Ascending aorta (tissue), 2 donors: ENCODE measurements at places on chromosomes 12 and 14. TPM values are rescaled to one million over a fixed set of nuclear protein-coding genes. Genes with fewer than 3 reads are reported as not detected.

FOXN4 gene
- total RNA-seq, result not detected

- H3K27me3 ChIP-seq, result no peaks in the 10 kb centered on the region
- no peaks in the 10 kb centered on the region for H3K36me3 ChIP-seq
- H3K4me3 ChIP-seq, result no peak overlapping the region
- no peak overlapping the region for H3K27ac ChIP-seq
- H3K4me1 ChIP-seq, result peaks cover under 1% of the 10 kb centered on the region
Measured at GRCh38 chr12:12654691-12655460, 41.1 kb downstream of the GPR19 start.

DNA sequence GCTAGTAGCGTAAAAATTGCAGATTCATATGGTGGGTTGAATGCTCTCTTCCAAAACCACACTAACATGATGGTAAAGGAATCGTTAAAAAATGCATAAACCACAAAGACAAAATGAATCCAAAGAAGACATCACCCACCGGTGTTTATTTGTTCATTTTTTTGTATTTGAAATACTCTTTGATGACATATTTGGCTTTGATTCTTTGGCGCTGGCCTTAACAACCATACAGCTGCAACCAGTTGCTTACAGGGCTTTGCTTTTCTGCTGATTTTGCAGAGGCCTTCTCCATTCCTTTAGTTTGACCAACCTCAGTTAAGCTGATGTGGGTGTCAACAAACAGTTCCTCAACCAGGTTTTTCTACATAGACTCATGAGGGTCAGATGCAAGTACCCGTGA is 103.5 kb downstream of the CACNA1C start:
- H3K27me3 ChIP-seq, result no peaks in the 10 kb centered on the region
- H3K4me1 ChIP-seq, result peaks cover 7% of the 10 kb centered on the region
- peak overlapping the region; percentile 38 for H3K27ac ChIP-seq
- H3K36me3 ChIP-seq, result no peaks in the 10 kb centered on the region

DNA sequence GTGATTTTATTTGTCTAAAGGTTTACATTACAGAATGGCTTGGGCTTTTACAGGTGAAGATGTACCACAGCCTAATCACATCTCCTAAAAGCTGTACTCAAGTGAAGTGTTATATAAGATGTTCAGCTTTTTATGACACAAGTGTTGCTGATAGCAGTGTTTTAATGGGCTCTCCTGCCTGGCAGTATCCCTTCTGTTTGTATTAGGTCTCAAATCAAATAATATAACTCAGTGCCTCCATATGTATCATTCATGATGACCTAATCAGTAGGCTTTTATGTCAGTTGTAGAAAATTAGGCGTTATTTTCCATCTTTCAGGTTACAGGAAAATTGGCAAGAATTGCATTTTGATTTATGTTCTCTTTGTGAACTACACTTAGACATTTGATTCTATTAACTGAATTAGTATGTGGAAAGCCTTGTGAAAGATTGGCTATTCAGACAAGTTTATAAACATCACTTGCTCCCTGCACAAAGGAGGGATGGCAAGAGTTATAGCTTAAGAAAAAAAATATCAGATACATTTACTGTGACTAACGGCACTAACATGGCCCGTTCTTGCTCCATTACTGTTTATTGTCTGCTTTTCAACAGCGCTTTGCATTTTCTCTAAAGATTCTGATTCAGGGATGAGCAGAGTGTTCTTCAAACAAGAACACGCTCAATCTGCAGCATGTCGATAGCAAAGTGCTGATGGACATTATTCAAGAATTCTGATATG is 143.7 kb upstream of the DIO2 start:
- no peak overlapping the region for H3K27ac ChIP-seq
- H3K36me3 ChIP-seq, result no peaks in the 10 kb centered on the region
- DNase-seq, result no peak
- H3K4me1 ChIP-seq, result no peaks in the 10 kb centered on the region

DNA sequence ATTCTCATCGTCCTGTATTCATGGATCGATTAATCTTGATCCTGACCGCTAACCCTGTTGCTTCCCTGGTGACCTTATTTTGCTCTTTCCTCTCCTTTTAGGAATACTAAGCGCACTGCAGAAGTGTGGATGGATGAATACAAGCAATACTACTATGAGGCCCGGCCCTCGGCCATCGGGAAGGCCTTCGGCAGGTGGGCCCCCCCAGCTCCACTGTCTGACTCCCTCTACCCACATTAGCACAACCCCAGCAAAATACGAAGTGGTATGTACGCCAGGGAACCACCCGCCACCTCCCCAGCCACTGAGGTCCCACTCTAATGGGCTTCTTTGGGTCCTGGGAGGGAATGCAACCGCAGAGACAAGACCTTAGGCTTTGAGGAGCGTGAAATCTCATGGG is 58.7 kb downstream of the ERH start:
- no peaks in the 10 kb centered on the region for H3K4me1 ChIP-seq
- no peak overlapping the region for H3K27ac ChIP-seq
- H3K27me3 ChIP-seq, result no peaks in the 10 kb centered on the region
- no peaks in the 10 kb centered on the region for H3K36me3 ChIP-seq
- no peak overlapping the region for H3K4me3 ChIP-seq

- H3K36me3 ChIP-seq, result no peaks in the 10 kb centered on the region
- no peaks in the 10 kb centered on the region for H3K4me1 ChIP-seq
- H3K27me3 ChIP-seq, result no peaks in the 10 kb centered on the region
- DNase-seq, result no peak
Measured at GRCh38 chr12:28023156-28023887, 50.8 kb upstream of the PTHLH start.
